ENCODE measurements at places on chromosomes 5 and 9. TPM values are rescaled to one million over a fixed set of nuclear protein-coding genes. Genes with fewer than 3 reads are reported as not detected.

SUSD3 gene
- polyA plus RNA-seq: 6.9 TPM

TMEM267 gene
- 24.3 TPM for polyA plus RNA-seq

OSMR gene
- 10.7 TPM for polyA plus RNA-seq

GARNL3 gene
- 19.8 TPM for polyA plus RNA-seq

SH2D3C gene
- 11.2 TPM for polyA plus RNA-seq

ADAMTS19 gene
- 6.8 TPM for polyA plus RNA-seq

FRRS1L gene
- polyA plus RNA-seq: 2.3 TPM

HNRNPA0 gene
- 67.9 TPM for polyA plus RNA-seq

RORB gene
- 0.20 TPM for polyA plus RNA-seq

SPATA31E1 gene
- not detected for polyA plus RNA-seq

PCDHA3 gene
- 0.47 TPM for polyA plus RNA-seq

WHRN gene
- 12.4 TPM for polyA plus RNA-seq

SPATA31C1 gene
- polyA plus RNA-seq: 0.58 TPM

FOXD4 gene
- polyA plus RNA-seq: 0.62 TPM

TAF11L5 gene
- not detected for polyA plus RNA-seq

ACOT12 gene
- 1.2 TPM for polyA plus RNA-seq

TAF1L gene
- 0.10 TPM for polyA plus RNA-seq

GOLGA1 gene
- polyA plus RNA-seq: 19.0 TPM

ERAP2 gene
- 9.8 TPM for polyA plus RNA-seq

OTP gene
- polyA plus RNA-seq: not detected

CCL28 gene
- 4.2 TPM for polyA plus RNA-seq

CHSY3 gene
- polyA plus RNA-seq: 5.0 TPM

MOB3B gene
- 27.3 TPM for polyA plus RNA-seq

SLCO6A1 gene
- not detected for polyA plus RNA-seq

EPB41L4B gene
- 17.4 TPM for polyA plus RNA-seq

TMEM252 gene
- polyA plus RNA-seq: 7.7 TPM

SUSD1 gene
- 35.6 TPM for polyA plus RNA-seq

MCCC2 gene
- 81.3 TPM for polyA plus RNA-seq

MYORG gene
- 9.3 TPM for polyA plus RNA-seq

RNF208 gene
- 5.8 TPM for polyA plus RNA-seq

RALGDS gene
- 34.6 TPM for polyA plus RNA-seq

SLC36A3 gene
- not detected for polyA plus RNA-seq

CDK7 gene
- 37.7 TPM for polyA plus RNA-seq

SSNA1 gene
- polyA plus RNA-seq: 34.7 TPM

LCN6 gene
- not detected for polyA plus RNA-seq
